ENCODE measurements at places on chromosomes 6 and 20.

DNA sequence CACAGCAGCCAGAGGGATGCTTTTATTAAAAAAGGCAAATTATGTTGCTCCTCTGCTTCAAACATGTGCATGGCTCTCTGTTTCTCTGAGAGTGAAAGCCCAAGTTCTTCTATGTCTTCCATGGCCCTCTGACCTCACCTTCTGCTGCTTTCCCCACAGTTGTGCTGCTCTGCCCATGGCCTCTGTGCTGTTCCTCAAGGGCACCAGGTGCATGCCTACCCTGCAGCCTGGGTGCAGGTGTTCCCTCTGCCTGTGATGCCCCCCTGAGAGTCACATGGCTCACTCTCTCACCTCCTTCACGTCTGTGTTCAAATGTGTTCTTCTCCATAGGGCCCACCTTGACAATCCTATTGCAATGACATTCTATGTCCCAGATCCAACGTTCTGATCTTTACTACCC lies 477.0 kb upstream of the CHD6 start:
- DNase-seq = no peak

DNA sequence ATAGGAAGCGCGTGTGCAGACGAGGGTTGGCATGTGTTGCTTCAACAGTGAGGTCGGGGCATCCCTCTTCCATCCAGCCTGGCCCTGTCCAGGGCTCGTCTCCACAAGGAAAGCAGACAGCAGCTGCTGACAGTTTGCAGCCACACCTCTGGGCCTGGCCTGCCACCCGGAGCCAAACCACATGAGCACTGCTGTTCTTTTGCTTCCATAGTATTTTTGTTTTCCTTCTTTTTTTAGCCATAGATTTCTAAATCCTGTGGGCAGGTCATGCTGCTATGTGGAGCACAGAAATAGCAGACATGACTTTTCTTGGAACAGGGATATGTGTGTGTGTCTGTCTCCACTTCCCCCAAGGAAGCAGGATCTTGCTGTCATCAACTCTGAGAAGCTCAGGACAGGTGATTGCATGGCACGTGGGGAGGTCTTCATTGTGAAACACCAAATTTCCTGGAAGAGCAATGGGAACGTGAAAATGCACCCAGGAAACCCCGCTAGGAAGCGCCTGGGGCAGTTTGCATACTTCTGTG lies 167.4 kb downstream of the DTNBP1 start:
- no peak for DNase-seq

- DNase-seq = no peak
Measured at GRCh38 chr6:7147051-7147671, 39.4 kb downstream of the RREB1 start.

GRCh38 chr6:22917344-22917743 lies 348.0 kb downstream of the HDGFL1 start:
- DNase-seq = no peak

GRCh38 chr6:108312605-108313004 lies 17.8 kb downstream of the AFG1L start:
- no peak for DNase-seq

GRCh38 chr6:89657445-89658158 lies 19.1 kb upstream of the LYRM2 start:
- DNase-seq = no peak

GRCh38 chr6:15077006-15077405 lies 168.9 kb upstream of the JARID2 start:
- no peak for DNase-seq

- DNase-seq = no peak
Measured at GRCh38 chr6:114276783-114277182, 66.0 kb downstream of the HS3ST5 start.

- no peak for DNase-seq
Measured at GRCh38 chr6:35967076-35967774, 46.3 kb upstream of the SRPK1 start.

DNA sequence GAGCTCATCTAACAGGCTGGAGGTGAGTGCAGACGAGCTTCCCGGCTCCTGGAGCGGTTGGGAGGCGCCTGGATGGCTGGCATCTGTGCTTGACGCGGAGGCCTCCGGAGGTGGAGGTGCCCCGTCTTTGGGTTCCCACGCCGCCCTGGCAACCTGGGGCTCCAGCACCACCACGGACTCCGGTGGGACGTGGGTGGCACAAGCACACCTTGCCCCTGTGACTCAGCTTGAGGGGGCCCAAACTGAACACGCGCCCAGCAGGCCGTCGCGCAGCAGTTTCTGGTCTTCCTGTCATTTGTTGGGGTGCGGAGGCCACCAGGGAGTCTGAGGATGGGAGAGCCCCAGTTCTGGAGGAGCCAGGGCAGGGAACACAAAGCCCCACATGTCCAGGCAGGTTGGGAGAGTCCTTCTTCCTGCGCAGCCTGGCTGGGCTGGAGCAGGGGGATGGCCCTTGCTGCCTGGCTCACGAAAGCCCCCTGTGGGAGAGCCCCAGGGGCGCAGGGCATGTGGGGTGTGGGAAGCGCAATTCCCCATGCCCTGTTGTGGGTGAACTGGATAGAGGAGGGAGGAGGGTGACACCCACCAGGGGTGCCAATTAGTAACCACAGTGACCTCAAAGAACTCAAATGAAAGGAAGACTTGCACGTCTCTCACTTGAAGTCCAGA lies 1378.6 kb upstream of the DEFB115 start:
- peak; percentile 5 for DNase-seq

- no peak for DNase-seq
Measured at GRCh38 chr6:4910037-4910760, 93.6 kb downstream of the RPP40 start.

DNA sequence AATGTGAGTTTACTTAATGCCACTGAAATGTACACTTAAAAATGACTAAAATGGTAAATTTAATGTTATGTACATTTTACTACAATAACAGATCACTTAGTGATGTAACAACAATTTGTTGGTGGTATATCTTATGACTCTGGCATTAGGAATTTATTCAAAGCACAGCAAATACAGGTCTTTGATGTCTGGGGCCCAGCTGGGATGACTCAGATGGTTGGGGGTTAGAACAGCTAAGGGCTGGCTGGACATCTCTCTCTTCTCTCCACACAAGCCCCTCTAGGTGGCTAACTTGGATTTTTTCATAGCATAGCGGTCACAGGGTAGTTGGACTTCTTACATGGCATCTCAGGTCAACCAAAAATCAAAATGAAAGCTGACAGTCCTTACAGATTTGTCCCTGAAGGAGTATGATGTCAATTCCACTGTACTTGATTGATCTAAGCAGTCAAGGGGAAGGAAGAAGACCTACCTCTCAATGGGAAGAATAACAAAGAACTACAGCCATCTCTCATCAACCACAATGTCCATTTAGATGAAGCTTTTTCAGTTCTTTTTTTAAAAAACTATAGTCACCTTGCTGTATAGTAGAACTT lies 37.5 kb upstream of the LCA5 start:
- no peak for DNase-seq

GRCh38 chr6:85866758-85867401 lies 224.2 kb upstream of the SYNCRIP start:
- no peak for DNase-seq

DNA sequence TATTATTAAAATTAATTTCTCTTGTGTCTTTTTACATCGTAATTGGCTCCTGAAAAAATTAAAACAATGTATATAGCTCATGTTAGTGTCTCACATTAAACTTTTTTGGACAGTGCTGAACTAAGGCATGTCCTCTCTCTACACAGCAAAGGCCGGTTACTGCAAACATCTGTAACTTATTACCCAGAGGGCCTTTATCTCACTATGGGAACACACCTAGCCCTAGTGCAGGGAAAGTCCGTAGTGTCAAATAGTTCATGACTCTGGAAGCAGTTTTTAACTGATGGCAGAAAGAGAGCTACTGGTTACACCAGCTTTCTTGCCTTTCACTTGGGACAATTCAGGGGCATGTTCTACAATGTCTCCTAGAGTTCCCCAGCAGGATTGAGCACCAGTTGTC lies 82.2 kb downstream of the PAK5 start:
- no peak for DNase-seq

- no peak for DNase-seq
Measured at GRCh38 chr6:12137480-12137879, 125.4 kb downstream of the HIVEP1 start.

GRCh38 chr6:43744491-43744890 lies 25.5 kb upstream of the VEGFA start:
- no peak for DNase-seq

DNA sequence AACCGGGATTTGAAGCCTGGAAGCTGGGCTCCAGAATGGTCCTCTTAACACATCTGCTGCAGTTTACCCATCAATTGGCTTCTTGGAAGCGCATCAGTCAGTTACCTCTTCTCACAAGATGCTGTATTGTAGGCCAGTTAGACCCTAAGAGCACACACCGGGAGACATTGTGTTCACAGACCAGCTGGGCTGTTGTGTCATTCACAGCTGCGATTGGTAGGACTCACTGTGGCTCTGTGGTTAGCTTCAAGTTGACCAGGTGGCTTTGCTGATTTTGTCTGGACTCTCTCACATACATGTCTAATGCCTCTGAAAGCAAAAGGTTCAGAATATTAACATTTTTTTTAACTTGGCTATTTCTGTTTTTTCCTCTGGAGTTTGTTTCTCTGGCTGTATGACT lies 64.8 kb downstream of the SNX9 start:
- no peak for DNase-seq

Measured in activated T-cell treated with anti-CD3 and anti-CD28 coated beads, Interleukin-2, amount 50 U/mL, for 72 hours (primary cell).